Stimulated activated CD4-positive, alpha-beta T cell treated with anti-CD3 and anti-CD28 coated beads, Interleukin-1b, Interleukin-23, amount 100 ng/mL, for 4 hours (primary cell): ENCODE measurements at places on chromosomes 13 and 19.

- DNase-seq = no peak
These were observed 11.2 kb downstream of the PPP6R1 start for GRCh38 chr19:55247621-55248099.

- DNase-seq = no peak
These were observed 33.5 kb upstream of the PABPC3 start for GRCh38 chr13:25062479-25062878.

DNA sequence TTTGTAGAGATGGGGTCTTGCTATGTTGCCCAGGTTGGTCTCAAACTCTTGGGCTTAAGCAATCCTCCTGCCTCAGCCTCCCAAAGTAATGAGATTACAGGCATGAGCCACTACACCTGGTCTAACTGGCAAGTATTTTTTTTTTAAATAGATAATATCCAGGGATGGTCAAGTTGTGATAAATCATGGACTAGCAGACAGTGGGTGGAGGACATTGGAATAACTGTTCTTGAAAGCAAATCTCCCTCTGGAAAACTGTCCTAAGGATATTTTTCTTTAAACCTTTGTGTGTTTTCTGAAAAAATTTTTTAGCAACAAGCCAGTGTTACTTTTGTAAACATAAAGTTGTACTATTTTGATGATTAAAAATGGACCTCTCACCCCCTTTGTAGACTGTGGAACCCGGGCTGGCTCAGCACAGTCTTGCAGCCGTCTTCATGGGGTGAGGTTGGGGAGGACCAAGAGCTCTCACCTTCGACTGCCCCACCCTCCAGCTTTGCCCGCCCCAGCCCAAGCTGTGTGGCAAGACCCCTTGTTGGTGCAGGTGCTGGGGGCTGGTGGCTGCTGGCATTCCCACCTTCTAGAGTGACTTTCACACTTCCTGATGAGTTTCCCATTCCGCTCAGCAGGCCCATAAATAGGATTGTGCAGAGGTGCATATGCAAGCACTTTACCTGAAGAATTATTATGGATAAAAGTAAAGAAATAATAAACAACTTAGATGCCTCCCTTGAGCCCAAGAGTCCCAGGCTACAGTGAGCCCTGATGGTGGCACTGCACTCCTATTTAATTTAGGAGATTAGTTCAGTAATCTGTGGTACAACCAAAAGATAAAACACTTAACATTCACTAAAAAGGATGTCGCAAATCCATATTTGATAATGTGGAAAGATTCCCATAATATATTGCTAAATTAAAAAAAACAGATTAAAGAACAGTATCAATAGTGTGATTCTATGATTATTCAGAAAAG, 107.3 kb downstream of the GADD45B start:
- DNase-seq = no peak

DNA sequence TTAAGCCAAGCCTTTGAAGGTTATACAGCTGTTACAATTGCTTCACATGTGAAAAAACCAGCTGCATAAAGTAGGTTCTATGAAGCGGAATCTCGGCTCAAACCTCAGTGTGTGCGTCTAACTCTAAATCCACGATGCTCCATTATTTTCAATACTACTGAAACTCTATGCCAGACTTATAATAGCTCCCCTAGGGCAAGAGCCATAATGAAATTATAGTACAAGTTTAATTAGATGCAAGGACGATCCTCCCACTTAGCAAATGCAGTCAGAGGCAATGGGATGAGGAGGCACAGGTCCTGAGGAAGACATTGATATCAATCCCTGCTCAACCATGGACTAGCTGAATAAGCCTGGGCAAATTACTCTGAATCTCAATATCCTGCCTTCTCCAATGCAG, 31.1 kb downstream of the SLC7A1 start:
- DNase-seq = no peak

DNA sequence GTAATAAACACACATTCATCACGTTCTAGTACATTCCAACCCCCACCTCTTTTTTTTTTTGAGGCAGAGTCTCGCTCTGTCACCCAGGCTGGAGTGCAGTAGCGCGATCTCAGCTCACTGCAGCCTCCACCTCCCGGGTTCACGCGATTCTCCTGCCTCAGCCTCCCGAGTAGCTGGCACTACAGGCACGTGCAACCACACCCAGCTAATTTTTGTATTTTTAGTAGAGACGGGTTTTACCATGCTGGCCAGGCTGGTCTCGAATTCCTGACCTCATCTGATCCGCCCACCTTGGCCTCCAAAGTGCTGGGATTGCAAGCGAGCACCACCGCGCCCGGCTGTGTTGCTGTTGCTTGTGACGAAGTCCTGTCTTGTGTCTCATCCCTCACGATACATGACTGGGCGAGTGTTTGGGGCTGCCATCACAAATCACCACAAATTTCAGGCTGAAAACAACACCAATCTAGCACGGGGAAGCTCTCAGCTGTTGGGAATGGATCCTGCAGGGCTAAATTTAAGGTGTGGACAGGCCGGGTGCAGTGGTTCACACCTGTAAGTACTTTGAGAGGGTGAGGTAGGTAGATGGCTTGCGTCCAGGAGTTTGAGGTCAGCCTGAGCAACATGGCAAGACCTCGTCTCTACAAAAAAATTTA, 15.7 kb downstream of the MOB3A start:
- DNase-seq = no peak
